ENCODE measurements at places on chromosomes 4 and X.

- DNase-seq: no peak
Measured at GRCh38 chr4:26821677-26822503, 38.8 kb upstream of the STIM2 start.

DNA sequence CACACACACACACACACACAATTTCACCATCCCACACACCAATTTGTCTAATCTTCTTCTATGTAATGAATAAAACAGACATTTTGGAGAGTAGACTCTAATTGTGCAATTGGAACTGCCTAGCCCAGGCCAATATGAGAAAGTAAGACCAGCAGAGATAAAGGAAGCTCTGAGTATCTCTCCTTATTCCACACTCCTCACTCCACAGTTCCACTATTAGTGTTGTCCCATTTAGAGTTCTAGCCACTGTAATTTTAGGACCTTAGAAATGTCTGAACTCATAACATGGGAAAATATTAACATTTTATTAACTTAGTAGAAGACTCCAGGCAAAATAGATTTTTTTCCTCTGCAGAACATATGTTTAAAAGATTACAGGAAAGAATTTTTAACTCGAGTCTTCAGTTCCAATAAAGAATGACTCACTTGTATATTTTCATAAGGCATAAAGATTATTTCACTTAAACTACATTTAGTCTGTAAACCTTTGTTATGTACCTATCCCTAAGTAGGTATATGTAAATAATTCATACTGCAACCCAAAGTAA, 297.6 kb upstream of the INTU start:
- DNase-seq: no peak

GRCh38 chr4:184310171-184310567, 92.5 kb upstream of the ENPP6 start:
- DNase-seq: peak; percentile 53

- no peak for DNase-seq
Measured at GRCh38 chr4:182103614-182104319, 139.4 kb upstream of the TENM3 start.

- DNase-seq: no peak
Measured at GRCh38 chr4:88143504-88143903, 14.9 kb downstream of the ABCG2 start.

DNA sequence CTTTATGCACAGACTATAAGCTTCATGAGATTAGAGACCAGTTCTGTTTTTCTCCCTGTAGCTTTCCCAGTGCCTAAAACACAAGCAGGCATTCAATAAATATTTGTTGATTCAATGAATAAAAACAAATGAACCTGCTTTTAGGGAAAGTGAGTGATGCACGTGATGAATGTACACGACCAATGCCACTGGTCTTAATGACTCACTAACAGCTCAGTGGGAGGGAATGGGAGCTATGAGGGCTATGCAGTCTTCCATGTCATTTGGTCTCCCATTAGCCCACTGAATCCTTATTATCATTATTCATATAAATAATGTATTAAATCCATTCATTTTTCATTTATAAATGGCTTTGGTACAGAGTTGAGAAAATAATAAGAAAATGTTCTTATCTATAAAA, 247.4 kb downstream of the FBXO8 start:
- no peak for DNase-seq

- no peak for DNase-seq
Measured at GRCh38 chr4:11415409-11416070, 13.2 kb downstream of the HS3ST1 start.

GRCh38 chrX:71107762-71108360, 1.3 kb upstream of the CXorf65 start:
- peak; percentile 84 for DNase-seq

DNA sequence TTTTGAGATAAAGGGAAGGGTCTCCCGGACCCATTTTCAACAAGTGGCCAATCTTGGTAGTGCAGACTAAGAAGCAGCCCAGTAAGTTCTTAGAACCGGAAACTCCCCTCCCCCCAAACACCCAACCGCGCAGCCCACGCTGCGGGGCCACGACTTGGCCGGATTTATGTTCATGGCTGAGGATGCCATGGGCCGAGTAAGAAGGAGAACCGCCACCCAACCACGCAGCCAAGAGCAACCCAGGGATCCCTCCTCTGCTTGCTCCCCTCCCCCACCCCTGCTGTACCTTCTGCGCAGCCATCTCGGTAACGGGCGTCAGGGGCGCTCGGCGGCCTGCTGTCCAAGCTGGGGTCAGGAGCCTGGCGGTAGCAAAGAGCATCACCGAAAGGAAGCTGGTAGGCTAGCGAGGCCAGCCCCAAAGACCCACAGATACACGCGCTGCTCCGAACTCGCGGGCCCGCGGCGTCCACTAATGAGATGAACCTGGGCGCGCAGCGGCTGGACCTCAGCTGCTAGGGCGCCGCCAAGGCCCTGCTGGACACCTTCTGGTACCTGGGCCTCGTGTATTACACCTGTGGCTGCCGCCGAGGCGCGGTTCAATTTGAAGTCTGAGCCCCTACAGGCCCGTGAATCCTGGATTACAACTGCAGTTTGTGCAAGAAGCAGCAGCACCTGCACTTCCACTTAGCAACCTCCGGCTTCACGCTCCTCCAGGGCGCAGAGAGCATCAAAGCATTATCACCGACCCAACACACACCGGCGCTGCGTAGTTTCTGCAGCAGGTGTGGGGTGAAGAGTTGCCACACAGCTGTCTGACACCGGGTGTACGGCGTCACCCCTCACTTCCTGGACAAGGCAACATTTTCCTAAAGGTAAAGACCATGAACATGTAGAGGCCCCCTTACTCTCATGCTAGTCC, 63.4 kb downstream of the NUDT10 start:
- DNase-seq: peak; percentile 28

DNA sequence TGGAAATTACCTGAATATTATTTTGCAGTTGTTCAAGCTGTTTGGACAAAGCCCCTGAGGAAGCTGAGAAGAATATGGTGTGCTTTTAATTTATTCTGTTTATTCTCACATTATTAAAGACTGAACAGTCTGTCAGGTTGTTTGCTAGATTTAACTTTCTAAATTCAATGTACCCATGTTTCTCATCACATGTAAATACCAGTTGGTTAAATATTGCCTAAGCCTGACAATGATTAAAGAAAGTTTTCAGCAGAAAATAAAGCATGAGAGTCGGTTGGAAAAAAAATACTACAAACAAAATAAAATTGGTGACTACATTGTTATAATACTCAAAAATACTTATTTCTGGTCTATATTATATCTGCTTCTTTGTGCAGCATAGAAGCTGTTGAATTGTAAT, 1974.7 kb downstream of the ARAP2 start:
- DNase-seq: no peak

DNA sequence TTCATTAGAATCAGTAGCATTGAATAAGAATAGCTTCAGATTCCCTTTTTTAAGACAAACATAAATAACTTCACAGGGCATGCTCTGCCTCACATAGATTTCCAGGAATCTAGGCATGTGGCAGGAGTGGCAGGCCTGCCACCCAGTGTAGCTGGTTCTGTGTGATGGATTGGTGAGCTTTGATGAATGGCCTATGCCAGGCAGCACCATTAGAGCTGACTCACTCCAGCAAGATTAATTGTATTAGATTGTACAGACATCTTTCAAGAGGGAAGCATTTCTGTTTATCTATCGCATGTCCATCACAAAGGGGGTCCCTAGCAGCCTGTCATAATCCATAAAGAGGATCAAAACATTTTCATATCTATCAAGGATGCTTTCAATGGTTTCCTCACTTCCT, 71.9 kb downstream of the NAA11 start:
- DNase-seq: no peak

DNA sequence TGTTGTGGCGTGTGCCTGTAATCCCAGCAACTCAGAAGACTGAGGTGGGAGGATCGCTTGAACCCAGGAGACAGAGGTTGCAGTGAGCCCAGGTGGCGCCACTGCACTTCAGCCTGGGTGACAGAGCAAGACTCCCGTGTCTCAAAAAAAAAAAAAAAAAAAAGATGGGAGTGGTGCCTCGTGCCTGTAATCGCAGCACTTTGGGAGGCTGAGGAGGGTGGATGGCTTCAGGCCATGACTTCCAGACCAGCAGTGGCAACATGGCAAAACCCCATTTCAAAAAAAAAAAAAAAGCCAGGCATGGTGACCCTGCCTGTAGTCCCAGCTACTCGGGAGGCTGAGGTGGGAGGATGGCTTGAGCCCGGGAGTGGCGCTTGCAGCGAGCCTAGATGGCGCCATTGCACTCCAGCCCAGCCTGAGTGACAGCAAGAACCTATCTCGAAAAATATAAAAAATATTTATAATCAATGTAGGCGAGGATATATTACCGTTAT, 27.0 kb downstream of the EIF2S3 start:
- DNase-seq: peak; percentile 90

DNA sequence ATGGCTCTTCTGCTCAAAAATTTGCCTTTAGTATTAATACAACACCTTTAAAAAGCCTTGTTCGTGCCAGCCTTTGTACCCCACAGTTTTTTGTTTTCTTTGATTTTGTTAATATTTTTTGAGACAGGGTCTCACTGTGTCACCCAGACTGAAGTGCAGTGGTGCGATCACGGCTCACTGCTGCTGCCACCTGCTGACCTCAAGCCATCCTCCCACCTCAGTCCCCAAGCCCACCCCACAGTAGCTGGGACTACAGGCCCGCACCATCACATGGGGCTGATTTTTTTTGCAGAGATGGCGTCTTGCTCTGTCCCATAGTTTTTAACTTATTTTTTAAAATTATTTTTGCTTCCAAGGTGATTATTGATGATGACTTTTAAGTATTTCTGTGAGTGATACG, 134.0 kb downstream of the HTR2C start:
- peak; percentile 40 for DNase-seq

GRCh38 chr4:96194993-96195392, 355.1 kb downstream of the PDHA2 start:
- no peak for DNase-seq

GRCh38 chr4:43776371-43776770, 672.2 kb downstream of the KCTD8 start:
- no peak for DNase-seq

DNA sequence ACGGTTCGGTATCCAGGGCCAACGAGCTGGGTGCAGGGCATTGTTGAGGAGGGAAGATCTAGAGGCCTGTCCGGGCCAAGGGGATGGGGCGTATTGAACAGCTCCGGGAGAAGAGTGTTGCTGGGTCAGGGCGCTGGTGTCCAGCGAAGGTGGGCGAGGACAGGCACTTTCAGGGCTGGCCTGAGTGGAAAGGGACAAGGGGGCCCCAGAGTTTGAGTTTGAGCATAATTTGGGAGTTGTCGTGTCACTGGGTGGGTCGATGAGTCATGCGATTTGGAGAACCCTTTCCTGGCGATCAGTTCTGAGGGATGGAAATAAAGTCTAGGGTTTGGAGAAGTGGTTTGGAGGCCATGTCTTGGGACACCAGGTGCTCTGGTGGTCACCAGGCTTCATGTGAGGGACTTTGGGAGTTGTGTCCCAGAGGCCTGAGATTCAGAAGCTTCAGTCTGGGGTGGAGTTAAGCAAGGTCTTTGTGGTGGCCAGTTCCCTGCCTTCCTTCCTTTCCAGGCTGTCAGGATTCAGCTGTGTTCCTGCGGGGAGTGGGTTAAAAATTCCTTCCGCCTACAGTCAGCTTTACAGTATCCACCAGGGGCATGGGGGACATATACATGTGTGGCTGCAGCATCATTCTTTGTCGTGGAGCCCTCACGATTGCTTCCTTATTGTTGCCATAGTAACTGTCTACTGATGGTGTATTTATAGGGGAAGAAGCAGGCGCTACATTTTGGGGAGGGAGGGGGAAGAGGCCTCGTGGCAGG, 504 bp downstream of the PRRG3 start:
- no peak for DNase-seq

- DNase-seq: no peak
Measured at GRCh38 chr4:189355590-189355989, 585.1 kb upstream of the FRG1 start.

GRCh38 chr4:2831611-2832308, 11.9 kb upstream of the ADD1 start:
- DNase-seq: no peak

DNA sequence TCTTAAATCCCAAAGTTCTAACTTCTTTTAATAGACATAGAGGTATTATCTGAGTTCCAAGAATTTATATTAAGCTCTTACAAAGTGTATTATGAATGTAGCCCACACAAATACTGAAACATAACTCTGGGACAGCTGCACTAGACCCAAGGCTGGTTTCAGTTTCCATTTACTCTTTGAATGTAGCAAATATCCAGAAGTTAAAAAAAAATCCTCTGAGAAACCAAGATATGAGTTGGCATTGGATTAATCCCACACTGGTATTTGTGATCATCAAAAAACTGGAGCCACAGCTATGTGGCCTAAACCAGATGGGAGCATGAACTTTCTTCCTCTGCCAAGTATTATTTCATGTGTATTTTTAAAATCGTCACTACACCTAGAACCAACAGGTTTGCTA, 23.6 kb upstream of the SMPX start:
- DNase-seq: no peak

DNA sequence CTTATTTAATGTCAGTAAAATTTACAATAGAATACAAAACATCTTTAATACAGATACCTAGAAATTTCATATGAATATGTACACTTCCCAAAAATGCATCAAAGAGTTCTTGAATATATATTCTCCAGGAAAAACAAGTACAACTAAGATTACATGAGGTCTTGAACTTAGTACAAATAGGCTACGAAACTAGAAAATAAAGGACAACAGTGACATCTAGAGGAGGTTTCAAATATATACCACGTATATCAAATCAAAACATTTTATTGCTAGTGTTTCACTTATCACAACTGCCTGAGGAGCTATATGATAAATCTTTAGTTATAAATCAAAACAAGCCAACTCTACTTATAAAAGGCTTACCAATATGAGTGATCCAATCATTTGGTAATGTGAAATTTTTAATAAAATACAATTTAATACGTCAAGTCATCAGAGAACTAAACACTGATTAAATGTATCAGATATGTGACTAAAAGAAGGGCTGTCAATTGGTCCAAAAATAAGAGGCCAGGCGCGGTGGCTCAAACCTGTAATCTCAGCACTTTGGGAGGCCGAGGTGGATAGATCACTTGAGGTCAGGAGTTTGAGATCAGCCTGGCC, 36.6 kb downstream of the ANAPC10 start:
- DNase-seq: peak; percentile 58

GRCh38 chrX:35680940-35681346, 117.2 kb upstream of the MAGEB16 start:
- DNase-seq: no peak

GRCh38 chrX:120790118-120790517, 85.5 kb downstream of the CT47B1 start:
- peak; percentile 79 for DNase-seq

- DNase-seq: no peak
Measured at GRCh38 chr4:56727150-56727549, 46.1 kb upstream of the HOPX start.

- no peak for DNase-seq
Measured at GRCh38 chr4:1676605-1677525, 7.2 kb downstream of the FAM53A start.

All from KBM-7 (cell line).